Osteoblast (primary cell): ENCODE measurements at places on chromosomes 16 and 17. TPM values are rescaled to one million over a fixed set of nuclear protein-coding genes. Genes with fewer than 3 reads are reported as not detected.

DNA sequence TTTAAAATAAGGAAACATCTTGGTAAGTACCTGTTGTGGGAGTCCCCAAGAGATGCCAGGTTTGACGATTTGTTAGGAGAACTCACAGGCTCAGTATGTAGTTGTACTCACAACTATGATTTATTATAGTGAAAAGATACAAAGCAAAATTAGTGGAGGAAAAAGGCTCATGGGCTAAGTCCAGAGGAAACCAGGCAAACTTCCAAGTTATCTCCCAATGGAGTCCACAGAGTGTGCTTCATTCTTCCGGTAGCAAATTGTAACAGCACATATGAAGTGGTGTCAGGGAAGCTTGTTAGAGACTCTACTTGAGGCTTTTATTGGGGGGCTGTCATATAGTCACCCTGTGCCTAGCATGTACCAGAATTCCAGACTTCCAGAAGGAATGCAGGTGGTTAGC lies 2.3 kb downstream of the DDX19A start:
- no peak for DNase-seq
- peaks cover 18% of the 10 kb centered on the region for H3K4me1 ChIP-seq
- peaks cover 17% of the 10 kb centered on the region for H3K36me3 ChIP-seq
- H3K27me3 ChIP-seq = no peaks in the 10 kb centered on the region
- H3K27ac ChIP-seq = peak overlapping the region; percentile 23
- no peak overlapping the region for H3K4me3 ChIP-seq

KRTAP9-2 gene
- not detected in 2 replicates for total RNA-seq

DNA sequence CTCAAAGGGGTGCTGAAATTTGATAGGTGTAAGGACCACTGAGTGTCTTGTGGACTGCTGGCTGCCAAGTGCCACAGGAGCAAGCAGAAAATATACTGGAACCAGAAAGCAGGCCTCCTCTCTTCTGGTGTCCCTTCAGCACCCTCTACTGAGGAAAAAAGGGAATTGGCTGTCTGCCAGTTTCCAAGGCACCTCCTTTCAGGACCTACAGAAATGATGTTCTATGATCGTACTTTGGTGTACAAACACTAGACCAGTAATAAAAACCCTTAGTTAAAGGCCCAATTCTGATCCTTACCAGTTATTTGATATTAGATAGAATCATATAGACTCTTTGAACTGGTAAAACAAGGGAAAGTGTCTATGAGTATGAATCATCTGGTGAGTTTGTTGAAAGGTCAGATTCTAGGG lies 35.8 kb upstream of the BCAS3 start:
- peak overlapping the region; percentile 24 for H3K27ac ChIP-seq
- H3K36me3 ChIP-seq = peaks cover 8% of the 10 kb centered on the region
- H3K27me3 ChIP-seq = no peaks in the 10 kb centered on the region
- H3K4me3 ChIP-seq = no peak overlapping the region

DNA sequence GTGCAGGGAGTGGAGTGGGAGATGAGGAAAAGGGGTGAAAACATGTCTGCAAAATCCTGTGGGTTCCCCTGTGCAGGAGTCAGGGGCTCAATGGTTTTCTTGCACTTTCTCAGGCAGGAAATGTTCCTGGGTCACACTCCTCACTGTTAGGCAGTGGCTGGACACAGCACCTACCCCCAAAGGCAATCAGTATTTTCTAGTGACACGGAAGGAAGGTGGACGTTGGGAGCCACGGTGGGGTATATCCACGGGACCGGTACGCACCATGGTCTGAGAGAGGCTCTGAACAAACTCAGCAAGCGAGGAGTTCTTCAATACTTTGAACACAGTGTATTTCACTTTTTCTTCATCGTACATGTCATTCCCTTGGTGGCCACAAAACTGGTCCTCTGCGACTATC lies 20.9 kb downstream of the LITAFD start:
- H3K27me3 ChIP-seq = no peaks in the 10 kb centered on the region
- peaks cover 6% of the 10 kb centered on the region for H3K4me1 ChIP-seq
- H3K36me3 ChIP-seq = peaks cover 94% of the 10 kb centered on the region
- H3K27ac ChIP-seq = no peak overlapping the region
- H3K4me3 ChIP-seq = no peak overlapping the region

GABARAP gene
- 396 and 422 TPM in 2 replicates for total RNA-seq

DNA sequence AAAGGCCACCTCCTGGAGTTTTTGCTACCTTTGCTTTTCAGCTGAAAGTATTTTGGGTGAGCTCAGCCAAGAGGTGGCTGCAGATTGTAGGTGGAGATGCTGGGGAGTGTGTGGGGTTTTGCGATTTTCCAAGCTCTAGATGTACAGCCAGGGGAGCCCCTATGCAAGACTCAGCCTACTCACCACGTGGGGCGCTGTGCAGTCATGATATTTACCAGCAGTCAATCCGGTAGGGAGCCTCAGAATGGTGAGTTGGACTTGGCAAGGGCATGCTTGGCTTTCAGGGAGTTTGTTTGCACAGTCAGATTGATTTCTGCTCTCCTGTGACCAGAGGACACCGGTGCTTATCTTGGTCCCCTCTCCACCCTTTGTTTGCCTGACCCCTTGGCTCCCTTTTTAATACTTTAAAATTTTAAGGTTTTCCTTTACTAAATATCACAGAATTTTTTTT lies 175.3 kb downstream of the UTP18 start:
- H3K27me3 ChIP-seq = no peaks in the 10 kb centered on the region
- H3K4me3 ChIP-seq = no peak overlapping the region
- no peaks in the 10 kb centered on the region for H3K36me3 ChIP-seq
- H3K4me1 ChIP-seq = no peaks in the 10 kb centered on the region
- H3K27ac ChIP-seq = no peak overlapping the region
- DNase-seq = no peak

DNA sequence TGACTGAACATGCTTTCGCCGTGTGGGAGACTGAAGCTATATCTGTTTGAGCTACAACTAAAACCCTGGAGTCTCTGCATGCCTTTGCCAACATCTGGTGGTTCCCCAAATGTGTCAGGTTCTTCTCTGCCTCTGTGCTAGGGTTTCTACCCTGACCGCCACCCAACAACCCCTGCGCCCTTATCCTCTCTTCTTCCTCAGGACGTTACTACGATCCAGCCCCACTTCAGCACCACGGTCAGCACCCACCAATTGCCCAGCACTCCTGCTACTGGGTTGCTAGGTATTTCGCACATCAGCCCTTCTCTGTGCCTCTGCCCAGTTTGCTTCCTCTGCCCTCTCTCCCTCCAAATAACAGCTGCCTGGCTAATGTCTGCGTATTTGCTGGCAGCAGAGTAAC lies 106.3 kb upstream of the HSBP1 start:
- peaks cover 6% of the 10 kb centered on the region for H3K4me1 ChIP-seq
- H3K36me3 ChIP-seq = no peaks in the 10 kb centered on the region
- H3K27me3 ChIP-seq = no peaks in the 10 kb centered on the region
- no peak overlapping the region for H3K4me3 ChIP-seq
- peak; percentile 58 for DNase-seq

- H3K4me3 ChIP-seq = no peak overlapping the region
- H3K36me3 ChIP-seq = no peaks in the 10 kb centered on the region
- no peak for DNase-seq
- peaks cover 3% of the 10 kb centered on the region for H3K27me3 ChIP-seq
Measured at GRCh38 chr16:65618333-65618732, 496.5 kb upstream of the CDH11 start.

DNA sequence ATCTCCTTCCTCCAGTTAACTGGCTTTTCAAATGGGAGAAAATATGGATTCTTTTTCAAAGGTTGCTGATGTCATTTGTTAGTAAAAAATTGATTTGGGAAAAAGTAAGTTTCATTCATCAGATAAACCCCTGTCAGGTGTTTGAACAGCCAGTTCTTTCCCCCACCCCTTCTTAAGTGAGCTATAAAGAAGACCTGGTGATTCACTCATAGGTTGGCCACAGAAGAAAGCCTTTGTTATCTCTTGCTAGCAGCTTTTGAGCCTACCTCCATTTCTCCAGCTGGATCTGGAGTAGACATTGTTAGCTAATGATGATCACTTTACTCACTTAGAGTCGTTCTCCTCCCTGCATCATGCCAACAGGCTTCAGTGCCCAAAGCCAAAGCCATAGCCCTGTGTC lies 63.0 kb downstream of the NLK start:
- H3K4me1 ChIP-seq = no peaks in the 10 kb centered on the region
- no peak for DNase-seq
- H3K27me3 ChIP-seq = no peaks in the 10 kb centered on the region
- no peak overlapping the region for H3K27ac ChIP-seq
